ENCODE measurements at places on chromosomes 11 and 22.
A peak's percentile ranks its signal among the peaks of the same experiment; 100 is the strongest.

- no peak for DNase-seq
Measured at GRCh38 chr22:23036684-23037428, 33.5 kb upstream of the GNAZ start.

- peak; percentile 42 for DNase-seq
Measured at GRCh38 chr11:117946156-117946841, 17.1 kb upstream of the TMPRSS13 start.

GRCh38 chr11:78562398-78562797 lies 12.3 kb downstream of the NARS2 start:
- DNase-seq: no peak

GRCh38 chr11:82012276-82012675 lies 721.4 kb downstream of the FAM181B start:
- no peak for DNase-seq

DNA sequence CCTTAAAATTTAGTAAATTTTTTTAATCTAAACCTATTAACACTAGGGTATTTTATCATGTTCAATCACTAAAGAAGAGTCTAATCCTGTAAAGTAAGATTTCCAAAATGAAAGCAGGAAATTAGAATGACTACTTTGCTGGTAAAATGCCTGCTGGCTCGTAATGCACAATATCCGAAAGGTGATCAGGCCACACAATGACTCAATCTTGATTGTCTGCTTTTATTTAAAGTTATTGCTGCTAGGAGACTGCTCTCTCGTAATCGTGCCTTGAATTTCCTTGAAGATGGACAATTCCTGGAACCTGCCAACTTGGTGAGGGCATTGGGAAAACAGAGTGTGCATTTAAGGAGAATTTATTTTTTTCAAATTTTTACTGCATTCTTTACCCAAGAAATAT lies 1786.5 kb upstream of the RAG2 start:
- no peak for DNase-seq

GRCh38 chr11:62069374-62069773 lies 54.4 kb upstream of the INCENP start:
- peak; percentile 18 for DNase-seq

- no peak for DNase-seq
Measured at GRCh38 chr11:59403546-59403945, 22.7 kb downstream of the OR5A2 start.

DNA sequence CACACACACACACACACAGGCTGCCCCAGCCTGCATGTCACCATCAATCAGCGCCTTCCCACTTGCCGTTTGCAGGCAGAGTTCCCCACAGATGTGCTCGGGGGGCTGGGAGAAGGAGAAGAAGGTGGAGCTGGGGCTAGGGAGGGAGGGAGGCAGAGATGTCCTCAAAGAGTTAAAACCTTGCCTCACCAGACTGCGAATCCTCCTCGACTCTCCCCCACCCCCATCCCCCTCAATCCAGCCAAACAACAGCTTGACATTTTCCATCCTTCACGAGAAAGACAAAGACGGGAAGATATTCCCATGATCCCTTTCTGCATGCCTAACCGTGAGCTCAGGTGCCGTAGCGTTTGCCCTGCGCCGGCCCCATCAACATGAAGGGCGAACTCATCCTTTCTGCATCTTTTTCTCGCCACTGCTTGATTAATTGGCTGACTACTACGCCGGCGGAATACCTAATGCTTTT lies 365.5 kb downstream of the MIAT start:
- DNase-seq: no peak

- no peak for DNase-seq
Measured at GRCh38 chr11:35265755-35266454, 126.9 kb downstream of the CD44 start.

GRCh38 chr11:107691000-107691750 lies 20.7 kb downstream of the SLN start:
- DNase-seq: no peak

GRCh38 chr11:101336155-101336554 lies 206.5 kb upstream of the PGR start:
- no peak for DNase-seq

DNA sequence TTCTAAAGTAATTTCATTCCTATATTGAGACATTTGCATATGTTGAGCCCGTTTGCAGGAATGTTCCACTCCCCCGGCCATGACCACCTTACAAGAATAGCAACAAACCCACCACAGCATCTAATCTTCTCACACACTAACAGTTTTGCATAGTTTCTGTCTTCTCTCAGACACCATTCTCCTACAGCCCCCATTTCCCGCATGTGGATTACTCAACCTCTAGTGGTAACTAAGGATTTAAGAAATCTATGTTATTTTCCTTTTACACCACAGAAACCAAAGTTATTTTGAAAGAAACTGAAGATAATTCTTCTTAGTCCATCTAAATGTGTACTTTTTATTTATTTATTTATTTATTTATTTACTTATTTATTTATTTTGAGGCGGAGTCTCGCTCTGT lies 2.3 kb downstream of the MS4A4E start:
- DNase-seq: no peak

- no peak for DNase-seq
Measured at GRCh38 chr22:44780876-44781449, 28.6 kb downstream of the ARHGAP8 start.

- no peak for DNase-seq
Measured at GRCh38 chr11:105357764-105358163, 218.2 kb upstream of the CARD18 start.

DNA sequence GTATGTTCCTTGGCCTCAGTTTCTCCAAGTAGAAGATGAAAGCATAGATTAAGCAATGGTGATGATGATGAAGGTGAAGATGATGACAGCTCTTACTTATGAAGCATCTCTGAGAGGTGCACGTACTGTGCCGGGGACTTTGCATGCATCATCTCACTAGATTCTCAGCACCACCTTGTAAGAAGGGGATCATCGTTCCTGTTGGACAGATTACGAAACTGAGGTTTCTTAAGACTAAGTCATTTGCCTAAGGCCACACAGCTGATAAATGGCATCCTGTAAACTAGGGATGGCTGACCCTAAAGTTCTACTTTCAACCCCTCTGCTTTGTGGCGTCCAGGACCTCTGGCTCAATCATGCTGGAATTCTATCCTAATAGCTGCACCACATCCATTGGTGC lies 8.7 kb downstream of the MS4A15 start:
- DNase-seq: no peak

GRCh38 chr11:114366331-114367243 lies 33.7 kb downstream of the C11orf71 start:
- no peak for DNase-seq

GRCh38 chr11:17547932-17548331 lies 873 bp downstream of the OTOG start:
- no peak for DNase-seq

- no peak for DNase-seq
Measured at GRCh38 chr11:27938011-27938410, 169.9 kb downstream of the KIF18A start.

- no peak for DNase-seq
Measured at GRCh38 chr11:44328138-44328660, 18.3 kb upstream of the ALX4 start.

DNA sequence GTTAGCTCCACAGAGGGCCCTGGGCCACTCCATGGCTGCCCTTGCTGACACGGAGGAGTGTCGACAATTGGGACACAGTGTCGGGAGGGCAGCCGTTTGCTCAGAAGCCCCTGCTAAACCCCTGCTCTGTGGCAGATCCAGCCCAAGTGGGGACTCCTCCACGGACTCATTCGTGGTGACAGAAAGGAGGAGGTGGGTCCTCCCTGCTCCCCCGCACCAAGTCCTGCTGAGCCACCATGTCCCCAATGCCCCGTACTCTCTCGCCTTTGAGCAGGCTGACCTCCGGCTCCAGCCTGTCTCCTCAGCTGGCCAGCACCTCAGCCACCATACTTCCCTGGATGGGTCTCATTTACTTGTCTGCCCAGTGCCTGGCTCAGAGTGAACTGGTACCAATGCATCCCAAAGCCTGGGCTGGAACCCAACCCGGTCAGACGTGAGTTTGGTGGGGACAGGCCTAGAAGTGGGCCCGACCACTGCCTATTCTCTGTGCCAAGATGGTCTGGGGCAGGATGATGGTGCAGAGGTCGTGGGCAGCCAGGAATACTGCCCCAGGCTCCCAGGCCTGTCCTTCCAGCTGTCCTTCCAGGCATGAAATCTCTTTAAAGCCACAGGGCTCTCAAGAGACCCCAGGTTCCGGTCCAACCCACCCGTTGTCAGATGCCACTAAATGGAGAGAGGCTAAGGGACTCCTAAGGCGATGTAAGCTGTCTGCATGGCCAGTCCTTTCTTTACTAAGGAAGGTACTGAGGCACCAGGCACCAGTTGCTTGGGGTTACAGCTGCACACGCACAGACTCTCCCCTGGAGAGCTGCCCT lies 4.3 kb downstream of the CBX6 start:
- no peak for DNase-seq
